ENCODE measurements at places on chromosomes 2 and 18. TPM values are rescaled to one million over a fixed set of nuclear protein-coding genes. Genes with fewer than 3 reads are reported as not detected.

GRCh38 chr2:21837168-21837960 lies 713.6 kb downstream of the TDRD15 start:
- DNase-seq = no peak
- no peak overlapping the region for H3K4me3 ChIP-seq
- H3K36me3 ChIP-seq = no peaks in the 10 kb centered on the region

IL1F10 gene
- total RNA-seq = not detected

DNA sequence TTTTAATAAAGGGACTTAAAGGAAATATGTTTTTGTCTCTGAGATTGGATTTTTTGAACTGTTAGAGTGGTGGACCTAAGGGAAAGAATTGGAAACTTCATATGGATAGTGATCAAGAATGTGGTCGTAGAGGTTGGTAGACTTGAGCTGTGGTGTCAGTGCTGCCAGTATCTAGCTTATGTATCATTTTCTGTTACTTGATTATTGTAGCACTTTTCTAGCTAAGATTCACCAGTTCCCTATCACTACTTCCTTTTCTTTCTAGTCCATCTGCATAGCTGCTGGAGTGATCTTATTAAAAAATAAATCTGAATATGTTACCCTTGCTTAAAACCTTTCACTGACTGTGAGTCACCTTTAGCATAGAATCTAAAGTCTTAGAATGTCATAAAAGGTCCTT lies 6.0 kb downstream of the ACVR2A start:
- H3K36me3 ChIP-seq = no peaks in the 10 kb centered on the region
- DNase-seq = no peak
- no peak overlapping the region for H3K4me3 ChIP-seq
- no peak overlapping the region for H3K27ac ChIP-seq
- H3K27me3 ChIP-seq = no peaks in the 10 kb centered on the region
- no peaks in the 10 kb centered on the region for H3K4me1 ChIP-seq

DNA sequence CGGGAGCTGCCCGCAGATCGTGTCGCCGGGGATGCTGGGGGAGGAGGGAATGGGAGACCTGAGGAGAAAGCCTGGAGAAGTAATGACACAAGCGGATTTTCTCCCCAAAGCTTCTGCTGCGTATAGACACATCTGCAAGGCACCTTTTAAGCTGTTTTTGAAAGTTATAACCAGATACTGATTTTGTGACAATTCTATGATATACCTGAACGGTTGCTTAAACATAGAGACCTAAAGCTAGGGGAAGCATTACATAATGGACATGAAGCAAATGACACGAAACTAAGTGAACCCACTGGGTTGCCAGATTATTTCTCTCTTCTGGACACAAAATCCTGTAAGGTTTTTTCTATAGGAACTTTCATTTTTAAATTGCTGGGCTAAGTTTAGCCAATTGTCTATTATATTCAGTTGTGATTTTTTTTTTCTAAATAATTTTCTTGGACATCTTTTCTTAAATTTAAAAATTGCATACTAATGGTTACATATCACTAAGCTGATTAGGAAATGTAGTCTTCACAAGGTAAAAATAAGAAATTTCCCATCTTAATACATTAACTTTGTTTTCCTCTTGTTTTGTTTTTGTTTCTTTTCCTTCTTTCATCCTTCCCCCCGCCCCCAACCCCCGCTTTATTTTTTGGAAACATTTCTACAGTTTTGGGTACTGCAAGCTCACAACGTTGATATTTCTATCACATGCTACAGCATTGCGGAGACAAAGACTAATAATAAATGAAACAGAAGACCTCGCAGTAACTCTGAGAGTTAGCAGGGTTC lies 1.3 kb downstream of the OSBPL6 start:
- no peaks in the 10 kb centered on the region for H3K36me3 ChIP-seq
- DNase-seq = no peak
- peaks cover 5% of the 10 kb centered on the region for H3K4me1 ChIP-seq
- no peaks in the 10 kb centered on the region for H3K27me3 ChIP-seq
